Suprapubic skin (tissue), 4 donors: ENCODE measurements at places on chromosomes 4 and X.

GRCh38 chr4:2222838-2223237 is 19.1 kb downstream of the HAUS3 start:
- peaks cover 10% of the 10 kb centered on the region for H3K36me3 ChIP-seq
- DNase-seq, result no peak
- H3K27me3 ChIP-seq, result no peaks in the 10 kb centered on the region

DNA sequence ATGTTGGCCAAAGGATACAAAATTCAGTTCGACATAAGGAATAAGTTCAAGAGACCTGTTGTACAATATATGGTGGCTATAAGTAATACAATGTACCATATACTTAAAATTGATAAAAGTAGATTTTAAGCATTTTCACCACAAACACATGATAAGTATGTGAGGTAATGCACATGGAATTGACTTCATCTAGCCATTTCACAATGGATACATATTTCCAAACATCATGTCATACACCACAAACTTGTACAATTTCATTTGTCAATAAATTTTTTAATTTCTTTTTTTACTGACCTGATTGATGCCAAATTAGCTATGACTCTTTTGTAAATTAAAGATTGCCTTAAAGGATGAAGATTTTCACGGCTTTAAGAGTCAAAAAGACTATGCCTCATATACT is 103.1 kb upstream of the VCX2 start:
- H3K27me3 ChIP-seq, result no peaks in the 10 kb centered on the region
- DNase-seq, result no peak
- no peak overlapping the region for H3K27ac ChIP-seq
- H3K36me3 ChIP-seq, result no peaks in the 10 kb centered on the region
- no peaks in the 10 kb centered on the region for H3K4me1 ChIP-seq

GRCh38 chr4:149521611-149522425 is 293.8 kb downstream of the IQCM start:
- H3K36me3 ChIP-seq, result no peaks in the 10 kb centered on the region
- H3K27ac ChIP-seq, result no peak overlapping the region
- no peak for DNase-seq
- no peaks in the 10 kb centered on the region for H3K27me3 ChIP-seq
- H3K4me3 ChIP-seq, result no peak overlapping the region

GRCh38 chr4:27005905-27006590 is 145.4 kb downstream of the STIM2 start:
- peak overlapping the region; percentile 3 for H3K27ac ChIP-seq
- peaks cover 2% of the 10 kb centered on the region for H3K4me1 ChIP-seq
- no peaks in the 10 kb centered on the region for H3K27me3 ChIP-seq
- no peak overlapping the region for H3K4me3 ChIP-seq
- DNase-seq, result no peak

DNA sequence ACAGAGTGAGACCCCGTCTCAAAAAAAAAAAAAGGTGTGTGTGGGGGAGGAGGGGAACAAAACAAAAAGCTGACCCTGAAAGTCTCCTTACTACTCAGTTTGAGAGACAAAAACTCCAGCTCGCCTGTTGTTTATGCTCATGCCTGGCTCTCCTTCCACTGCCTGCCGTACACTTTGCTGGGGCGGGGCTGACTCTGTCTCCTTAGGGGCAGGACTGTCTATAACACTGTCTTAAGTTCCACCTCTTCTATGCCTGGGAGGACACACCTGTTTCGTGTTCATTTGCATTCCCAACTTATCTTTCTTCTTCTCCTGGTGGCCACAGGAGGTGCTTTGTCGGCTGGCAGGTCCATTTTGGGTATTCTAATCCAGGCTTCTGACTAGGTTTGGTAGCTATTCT is 81.4 kb downstream of the MTNR1A start:
- no peak for DNase-seq
- H3K4me1 ChIP-seq, result no peaks in the 10 kb centered on the region
- no peak overlapping the region for H3K27ac ChIP-seq
- no peaks in the 10 kb centered on the region for H3K36me3 ChIP-seq
- H3K27me3 ChIP-seq, result no peaks in the 10 kb centered on the region

GRCh38 chr4:148426643-148427042 is 15.6 kb downstream of the NR3C2 start:
- no peak overlapping the region for H3K27ac ChIP-seq
- no peaks in the 10 kb centered on the region for H3K36me3 ChIP-seq
- DNase-seq, result no peak
- H3K4me3 ChIP-seq, result no peak overlapping the region
- H3K27me3 ChIP-seq, result no peaks in the 10 kb centered on the region

DNA sequence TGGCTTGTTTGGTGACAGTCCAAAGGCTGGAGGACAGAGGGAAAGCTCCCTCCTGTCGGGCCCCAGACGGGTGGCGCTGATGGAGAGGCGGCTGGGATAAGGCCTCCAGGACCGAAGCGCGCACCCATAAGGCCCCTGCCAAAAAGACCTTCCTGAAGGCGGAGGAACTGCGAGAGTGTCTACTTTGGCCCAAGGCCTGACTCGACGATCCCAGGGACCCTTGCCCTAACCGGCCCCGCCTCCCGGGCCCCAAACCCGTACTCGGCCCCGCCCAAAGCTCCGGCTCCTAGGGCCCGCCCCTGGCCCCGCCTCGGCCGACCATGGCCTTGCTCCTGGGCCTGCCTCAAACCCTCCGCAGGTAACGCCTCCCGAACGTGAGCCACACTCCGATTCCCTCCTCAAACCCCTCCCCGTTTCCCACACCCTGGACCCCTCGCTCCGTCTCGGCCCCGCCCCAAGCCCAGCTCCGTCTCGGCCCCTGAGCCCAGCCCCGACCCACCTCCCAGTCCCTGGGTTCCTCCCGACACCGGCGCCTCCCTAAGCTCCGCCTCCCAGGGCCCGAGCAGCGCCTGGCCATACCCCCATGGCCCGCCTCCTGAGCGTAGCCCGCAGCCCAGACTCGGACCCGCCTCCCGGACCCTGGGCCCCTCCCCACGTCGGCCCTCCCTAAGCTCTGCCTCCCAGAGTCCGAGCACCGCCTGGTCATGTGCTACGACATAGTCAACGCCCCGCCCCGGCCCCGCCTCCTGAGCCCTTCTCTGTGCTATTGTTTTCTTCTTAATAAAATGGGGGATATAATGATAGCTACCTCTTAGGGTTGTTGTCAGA is 90.0 kb upstream of the DRD5 start:
- peak overlapping the region; percentile 65 for H3K4me3 ChIP-seq
- H3K36me3 ChIP-seq, result no peaks in the 10 kb centered on the region
- H3K27me3 ChIP-seq, result no peaks in the 10 kb centered on the region
- H3K27ac ChIP-seq, result peak overlapping the region; percentile 75
- DNase-seq, result peak; percentile 98
